Endothelial cell of umbilical vein (primary cell): ENCODE measurements at places on chromosomes 7 and 10. TPM values are rescaled to one million over a fixed set of nuclear protein-coding genes. Genes with fewer than 3 reads are reported as not detected.

The LEP gene
- not detected in 2 replicates for total RNA-seq

DNA sequence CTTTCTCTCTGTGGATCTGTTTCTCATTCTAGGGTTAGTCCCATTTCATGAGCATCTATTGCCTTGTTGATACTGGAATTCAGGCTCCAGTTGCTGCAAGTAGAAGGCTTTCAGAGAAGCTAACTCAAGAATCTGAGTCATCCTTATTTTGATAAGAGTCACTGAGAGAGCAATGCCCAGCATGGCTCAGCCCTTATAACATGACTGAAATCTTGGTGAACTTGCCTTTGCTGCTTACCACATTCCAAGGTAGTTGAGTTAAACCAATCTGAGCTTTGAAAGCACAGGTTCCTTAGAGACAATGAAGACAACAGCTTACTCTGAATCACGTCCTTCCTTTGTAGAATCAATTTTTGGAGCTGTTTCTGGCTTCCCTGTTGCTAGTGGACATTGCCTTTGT is 53.6 kb upstream of the CHCHD3 start:
- no peak for DNase-seq

DNA sequence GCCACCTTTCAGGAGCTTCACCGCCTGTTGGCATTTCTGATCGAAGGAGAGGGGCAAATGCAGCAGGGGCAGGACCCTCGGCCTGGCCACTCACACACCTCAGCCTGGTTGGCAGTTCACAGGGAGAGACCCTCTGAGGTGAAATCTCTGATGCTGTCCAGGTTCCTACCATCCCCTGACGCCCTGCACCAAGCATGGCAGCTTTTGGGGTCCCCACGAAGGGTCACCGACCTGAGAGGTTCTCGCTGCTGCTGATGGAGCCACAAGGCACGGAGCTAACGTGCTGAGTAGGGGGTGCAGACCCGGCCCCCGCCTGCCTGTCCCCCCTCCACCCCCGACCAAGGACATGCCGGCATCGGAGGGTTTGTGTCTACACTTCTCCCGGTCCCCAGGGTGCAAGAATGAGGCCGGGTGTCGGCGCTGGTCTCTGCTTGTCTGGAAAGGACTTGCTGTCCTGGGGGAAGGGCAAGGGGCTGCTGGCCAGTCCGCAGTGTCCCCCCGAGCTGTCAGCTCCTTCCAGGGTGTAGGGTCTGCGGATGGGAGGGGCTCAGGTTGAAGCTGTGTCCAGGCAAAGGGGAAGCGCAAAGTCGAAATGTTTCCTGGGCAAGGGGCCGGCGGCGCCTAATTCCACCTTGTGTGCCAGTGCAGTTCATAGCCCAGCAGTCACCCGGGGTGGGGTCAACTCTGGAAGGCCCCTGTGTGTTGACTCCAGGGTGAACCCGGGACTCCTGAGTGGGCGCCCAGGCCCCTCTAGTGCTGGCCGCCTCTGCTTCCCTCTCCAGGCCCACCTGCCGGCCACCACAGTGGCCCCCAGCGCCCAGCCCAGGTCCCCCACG is 132.6 kb downstream of the DNAJB6 start:
- DNase-seq, result no peak

- no peak for DNase-seq
These were observed 264.2 kb upstream of the ZMIZ1 start for GRCh38 chr10:78804411-78805032.

GRCh38 chr10:97109547-97109946 is 76.2 kb downstream of the SLIT1 start:
- no peak for DNase-seq

GRCh38 chr7:57328963-57329362 is 121.0 kb upstream of the ZNF716 start:
- no peak for DNase-seq

The PRRT4 gene
- total RNA-seq, result not detected in 2 replicates

The TMEM270 gene
- total RNA-seq, result not detected in 2 replicates

GRCh38 chr7:91165006-91165845 is 99.0 kb upstream of the FZD1 start:
- DNase-seq, result no peak

- DNase-seq, result no peak
These were observed 365.1 kb downstream of the GRID1 start for GRCh38 chr10:86001521-86001920.

The AS3MT gene
- total RNA-seq, result 0.95 TPM in 1 of 2 replicates, not detected in the other

- peak; percentile 78 for DNase-seq
These were observed 198.2 kb downstream of the MLLT10 start for GRCh38 chr10:21732067-21732772.

GRCh38 chr10:72337039-72337629 is 17.6 kb downstream of the DNAJB12 start:
- peak; percentile 72 for DNase-seq

DNA sequence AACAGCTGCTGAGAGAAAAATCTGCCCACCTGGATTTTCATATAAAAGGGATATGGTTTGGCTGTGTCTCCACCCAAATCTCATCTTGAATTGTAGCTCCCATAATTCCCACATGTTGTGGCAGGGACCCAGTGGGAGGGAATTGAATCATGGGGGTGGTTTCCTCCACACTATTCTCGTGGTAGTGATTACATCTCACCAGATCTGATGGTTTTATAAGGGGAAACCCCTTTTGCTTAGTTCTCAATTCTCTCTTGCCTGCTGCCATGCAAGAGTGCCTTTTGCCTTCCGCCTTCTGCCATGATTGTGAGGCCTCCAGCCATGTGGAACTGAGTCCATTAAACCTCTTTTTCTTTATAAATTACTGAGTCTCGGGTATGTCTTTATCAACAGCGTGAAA is 20.8 kb upstream of the MKI67 start:
- no peak for DNase-seq

The SH2B2 gene
- 0.25 and 0.73 TPM in 2 replicates for total RNA-seq

The PIK3AP1 gene
- total RNA-seq, result not detected in 2 replicates

The LHPP gene
- 4.2 and 5.8 TPM in 2 replicates for total RNA-seq

The TMEM236 gene
- total RNA-seq, result 0.24 TPM in 1 of 2 replicates, not detected in the other

The SLC26A5 gene
- not detected in 2 replicates for total RNA-seq

DNA sequence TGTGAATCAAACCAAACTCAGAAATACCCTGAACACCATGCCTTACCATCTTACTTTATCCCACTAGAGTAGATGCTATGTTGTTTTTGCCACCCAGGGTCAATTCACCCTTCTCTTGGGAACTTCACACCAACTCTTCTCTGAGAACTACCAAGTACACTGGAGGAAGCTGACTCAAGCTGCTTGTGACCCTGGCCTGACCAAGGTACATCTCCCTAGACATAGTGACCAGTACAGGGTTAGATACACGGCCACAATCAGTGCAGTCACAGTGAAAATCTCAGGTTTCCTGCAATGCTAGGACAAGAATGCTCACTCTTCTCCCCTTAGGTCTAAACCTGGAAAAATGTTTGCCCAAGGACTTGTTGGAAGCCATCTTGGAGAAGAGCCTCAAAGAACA is 31.8 kb downstream of the EZH2 start:
- peak; percentile 22 for DNase-seq

DNA sequence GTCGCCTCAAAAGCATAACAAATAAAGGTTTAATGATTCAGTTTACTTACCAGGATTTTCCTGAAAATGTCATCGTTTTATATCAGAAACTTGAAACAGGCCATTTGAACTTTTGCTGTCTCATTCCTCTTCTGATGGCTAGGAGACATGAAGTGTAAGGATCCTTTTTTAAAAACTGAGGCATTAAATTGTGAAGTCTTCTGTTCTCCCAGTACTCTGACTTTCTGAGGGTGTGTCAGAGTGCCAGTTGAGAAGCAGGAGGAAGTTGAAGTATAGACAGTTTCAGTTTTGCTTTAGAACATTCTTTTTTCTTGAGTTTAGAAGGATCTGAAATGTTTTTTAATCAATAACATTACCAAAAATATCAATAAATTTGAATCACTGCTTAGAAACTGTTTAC is at the start of gene SAMD9L:
SAMD9L (minus strand) TSS at position 242 of the 400 bp plus-strand sequence. CDS start 12,414 bp downstream, outside the sequence.
- peak; percentile 51 for DNase-seq

DNA sequence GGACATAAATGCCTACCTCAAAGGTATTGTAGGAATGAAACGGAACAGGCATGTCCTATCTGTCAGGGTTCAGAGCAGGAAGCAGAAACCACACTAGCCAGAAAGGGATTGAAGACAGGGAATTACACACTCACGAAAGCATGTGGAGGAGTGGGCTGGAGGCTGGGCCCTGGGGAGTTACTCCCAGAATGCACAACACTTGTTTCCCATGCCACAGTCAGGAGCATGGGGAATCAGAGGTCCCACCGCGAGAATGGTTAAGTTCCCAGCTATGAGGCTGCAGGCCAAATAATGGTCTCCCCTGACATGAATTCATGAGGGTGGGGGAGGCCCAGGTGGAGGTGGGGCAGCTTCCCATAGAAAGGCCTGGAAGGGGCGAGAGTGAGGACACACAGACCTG is 212.7 kb downstream of the HERPUD2 start:
- DNase-seq, result no peak

- DNase-seq, result no peak
These were observed 202.2 kb upstream of the ETV1 start for GRCh38 chr7:14191686-14192098.

The HK1 gene
- total RNA-seq, result 120 and 121 TPM in 2 replicates

DNA sequence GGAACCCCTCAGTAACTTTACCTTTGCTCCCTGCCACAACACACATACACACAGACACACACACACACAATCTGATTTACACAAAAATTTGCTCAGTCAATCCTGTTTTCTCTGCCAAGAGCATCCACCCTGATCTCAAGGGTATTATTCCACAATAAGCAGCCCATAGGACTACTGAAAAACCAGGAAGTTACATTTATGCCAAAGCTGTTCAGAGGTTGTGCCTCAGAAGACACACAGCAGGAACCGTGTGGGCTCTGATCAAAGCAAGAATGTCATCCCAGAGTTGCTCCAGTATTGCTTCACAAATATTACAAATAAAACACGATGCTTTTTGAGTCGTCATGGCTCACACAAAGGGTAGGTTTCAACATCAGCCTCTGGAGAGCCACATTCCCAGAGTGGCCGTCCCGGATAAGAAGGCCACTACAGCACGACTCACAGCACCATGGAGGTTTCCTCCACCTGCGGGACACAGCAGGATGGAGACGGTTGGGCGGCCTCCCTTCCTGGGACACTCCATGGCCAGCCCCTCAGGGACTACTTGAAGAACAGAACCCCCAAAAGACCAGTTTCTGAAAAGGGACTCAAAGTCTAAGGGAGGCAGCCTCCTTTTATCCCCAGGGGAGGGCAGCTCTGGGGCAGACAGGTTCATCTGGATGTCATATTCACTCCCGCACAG is 1.6 kb downstream of the AIFM2 start:
- DNase-seq, result no peak

- DNase-seq, result no peak
These were observed 212.6 kb upstream of the FRMD4A start for GRCh38 chr10:14543046-14543903.

- no peak for DNase-seq
These were observed 24.8 kb downstream of the NPTX2 start for GRCh38 chr7:98641646-98642500.

DNA sequence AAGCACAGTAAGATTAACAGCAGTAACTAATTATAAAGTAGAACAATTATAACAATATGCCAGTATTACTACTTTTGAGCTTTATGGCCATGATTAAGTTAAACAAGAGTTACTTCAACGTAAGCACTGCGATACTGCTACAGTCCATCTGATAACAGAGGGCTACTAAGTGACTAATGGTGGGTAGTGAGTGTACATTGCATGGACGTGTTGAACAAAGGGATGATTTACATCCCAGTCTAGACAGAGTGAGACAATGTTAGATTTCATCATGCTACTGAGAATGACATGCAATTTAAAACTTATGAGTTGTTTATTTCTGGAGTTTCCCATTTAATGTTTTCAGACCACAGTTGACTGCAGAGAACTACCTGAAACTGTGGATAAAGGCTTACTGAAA is 45.6 kb downstream of the TPST1 start:
- DNase-seq, result peak; percentile 77

DNA sequence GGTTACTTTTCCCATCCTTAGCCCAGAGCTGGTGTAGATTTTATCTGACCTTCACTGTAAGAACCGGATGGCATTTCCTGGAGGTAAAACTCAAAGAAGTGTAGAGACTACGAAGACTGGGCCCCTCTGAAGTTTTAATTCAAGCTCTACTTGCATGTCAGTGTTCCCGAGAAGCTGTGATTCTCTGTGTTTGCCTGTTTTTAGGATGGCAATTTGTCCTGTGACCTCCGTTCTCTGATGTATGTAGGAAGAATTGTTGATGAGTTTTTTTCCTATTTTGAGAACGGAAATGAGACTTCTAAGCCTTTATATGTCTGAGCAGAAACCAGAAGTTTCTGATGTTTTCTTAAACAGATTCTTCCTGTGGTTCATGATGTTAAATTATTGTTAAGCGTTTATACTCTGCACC is 94.1 kb downstream of the CDCA7L start:
- peak; percentile 56 for DNase-seq

DNA sequence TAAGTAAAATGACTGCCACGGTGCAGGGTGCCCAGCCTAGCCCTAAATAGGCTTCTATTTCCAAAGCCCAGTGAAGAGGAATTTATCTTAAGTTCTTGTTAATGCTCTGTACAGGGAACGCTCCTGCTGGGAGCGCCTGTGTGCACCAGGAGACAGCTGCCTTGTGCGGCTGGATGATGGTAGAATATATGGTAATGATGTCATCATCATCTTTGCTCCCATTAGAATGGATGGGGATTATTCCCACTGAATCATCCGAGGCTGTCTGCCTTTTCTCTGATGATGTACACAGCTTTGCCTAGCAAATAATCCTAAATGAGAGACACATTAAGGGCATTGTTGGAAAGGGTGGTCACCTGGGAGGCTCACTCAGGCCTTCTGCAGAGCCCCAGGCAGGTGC is 928.1 kb downstream of the CCSER2 start:
- no peak for DNase-seq

The SLC25A28 gene
- total RNA-seq, result 32.6 and 33.7 TPM in 2 replicates

The UCMA gene
- total RNA-seq, result not detected in 2 replicates

The HABP2 gene
- not detected in 2 replicates for total RNA-seq

DNA sequence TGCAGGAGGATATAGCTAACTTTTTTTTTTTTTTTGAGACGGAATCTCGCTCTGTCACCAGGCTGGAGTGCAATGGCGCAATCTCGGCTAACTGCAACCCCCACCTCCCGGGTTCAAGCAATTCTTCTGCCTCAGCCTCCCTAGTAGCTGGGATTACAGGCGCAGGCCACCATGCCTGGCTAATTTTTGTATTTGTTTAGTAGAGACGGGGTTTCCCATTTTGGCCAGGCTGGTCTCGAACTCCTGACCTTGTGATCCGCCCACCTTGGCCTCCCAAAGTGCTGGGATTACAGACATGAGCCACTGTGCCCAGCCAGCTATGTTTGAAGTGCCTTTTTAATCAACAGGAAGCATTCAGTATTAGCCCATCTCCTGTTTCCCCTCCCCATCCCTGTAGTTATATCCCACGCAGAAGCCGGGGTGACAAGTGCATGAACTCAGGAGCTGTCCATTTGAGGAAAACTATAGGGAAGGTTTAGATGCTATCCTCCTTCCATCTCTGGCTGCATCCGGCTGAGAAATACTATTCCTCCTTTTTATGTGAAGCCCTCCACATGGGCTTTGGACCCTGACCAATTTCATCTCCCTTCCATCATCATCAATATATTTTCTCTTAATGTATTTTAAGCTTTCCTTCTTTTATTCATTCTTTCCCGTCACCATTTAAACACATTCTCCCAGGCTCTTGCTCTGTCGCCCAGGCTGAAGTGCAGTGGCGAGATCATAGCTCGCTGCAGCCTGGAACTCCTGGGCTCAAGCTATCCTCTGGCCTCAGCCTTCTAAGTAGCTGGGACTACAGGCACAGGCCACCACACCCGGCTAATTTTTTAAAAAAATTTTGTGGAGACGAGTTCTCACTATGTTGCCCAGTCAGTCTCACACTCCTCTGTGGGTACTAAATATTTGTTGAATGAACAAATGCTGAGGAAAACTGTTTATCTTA is 1.3 kb upstream of the POT1 start:
- DNase-seq, result no peak

- no peak for DNase-seq
These were observed 114.5 kb upstream of the PRKCQ start for GRCh38 chr10:6694447-6695140.

GRCh38 chr7:8260871-8261694 is 884 bp downstream of the ICA1 start:
- DNase-seq, result peak; percentile 63
